Fibroblast of skin of left quadriceps (primary cell): ENCODE measurements at places on chromosomes 2 and 18.

- no peak for DNase-seq
Measured at GRCh38 chr2:162107361-162107901, 33.4 kb upstream of the DPP4 start.

GRCh38 chr2:78029392-78029995 is 507.3 kb upstream of the LRRTM4 start:
- no peak for DNase-seq

DNA sequence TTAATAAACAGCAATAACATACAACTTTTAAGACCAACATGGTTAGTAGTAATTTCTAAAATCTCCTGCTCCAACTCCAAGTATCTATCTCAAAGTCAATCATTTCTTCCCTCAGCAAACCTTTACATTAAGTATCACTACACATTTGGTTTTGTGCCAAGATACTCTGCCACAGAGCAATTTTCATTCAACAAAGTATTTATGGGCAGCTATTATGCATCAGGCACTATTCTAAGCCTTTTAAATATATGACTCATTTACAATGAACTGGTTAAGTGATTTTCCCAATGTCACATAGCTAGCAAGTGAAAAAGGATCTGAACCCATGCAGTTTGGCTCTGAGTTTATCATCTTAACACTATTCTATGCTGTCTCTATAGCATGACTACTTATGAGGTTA is 264.3 kb downstream of the NOL4 start:
- DNase-seq, result no peak

- no peak for DNase-seq
Measured at GRCh38 chr2:131077966-131078365, 15.3 kb downstream of the FAM168B start.

DNA sequence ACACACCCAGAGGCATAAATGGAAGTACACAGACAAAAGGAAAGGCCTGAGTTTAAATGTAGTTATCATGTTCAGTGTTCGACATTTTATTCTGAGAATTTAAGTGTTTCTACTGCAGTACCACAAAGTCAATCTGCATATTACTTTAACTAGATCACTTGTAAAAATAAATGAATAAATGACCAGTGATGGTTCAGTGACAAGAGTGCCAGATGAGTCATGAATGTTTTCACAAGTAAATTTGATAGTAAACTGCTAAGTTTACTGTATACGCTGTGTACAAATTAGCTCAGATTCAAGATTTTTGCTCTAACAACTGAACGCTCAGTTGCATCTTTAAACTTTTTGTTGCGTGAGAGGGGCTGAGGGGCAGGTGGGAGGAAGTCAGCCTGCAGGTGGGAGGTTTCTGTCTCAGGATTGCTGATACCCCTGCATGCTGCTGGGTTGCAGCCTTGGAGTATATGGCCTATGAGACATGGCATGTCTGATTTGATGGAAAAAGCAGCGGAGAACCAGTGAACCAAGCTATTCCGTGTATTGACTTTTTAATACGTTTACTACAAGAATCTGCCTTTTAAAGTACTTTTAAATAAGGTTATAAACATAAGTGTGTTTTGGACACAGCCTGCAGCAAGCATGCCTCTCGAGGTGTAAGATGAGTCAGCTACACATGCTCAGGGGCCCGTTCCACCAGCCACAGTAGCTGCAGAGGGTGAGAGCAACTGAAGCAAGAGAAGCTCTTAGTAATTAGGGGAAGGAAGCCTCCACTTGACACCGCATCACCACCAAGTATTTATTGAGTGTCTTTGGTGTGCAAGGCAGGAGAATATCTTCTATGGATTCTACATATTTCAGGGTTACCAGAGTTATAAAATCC is 245.1 kb downstream of the NEDD4L start:
- DNase-seq, result no peak

DNA sequence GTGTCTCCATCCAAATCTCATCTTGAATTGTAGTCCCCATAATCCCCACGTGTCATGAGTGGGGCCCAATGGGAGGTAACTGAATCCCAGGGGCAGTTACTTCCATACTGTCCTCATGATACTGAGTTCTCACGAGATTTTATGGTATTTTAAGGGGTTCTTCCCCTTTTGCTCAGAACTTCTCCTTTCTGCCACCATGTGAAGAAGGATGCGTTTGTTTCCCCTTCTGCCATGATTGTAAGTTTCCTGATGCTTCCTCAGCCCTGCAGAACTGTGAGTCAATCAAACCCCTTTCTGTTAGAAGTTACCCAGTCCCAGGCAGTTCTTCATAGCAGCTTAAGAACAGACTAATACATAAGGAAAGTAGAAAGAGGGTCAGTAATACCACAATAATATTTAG is 480.4 kb downstream of the KCNJ3 start:
- DNase-seq, result no peak

DNA sequence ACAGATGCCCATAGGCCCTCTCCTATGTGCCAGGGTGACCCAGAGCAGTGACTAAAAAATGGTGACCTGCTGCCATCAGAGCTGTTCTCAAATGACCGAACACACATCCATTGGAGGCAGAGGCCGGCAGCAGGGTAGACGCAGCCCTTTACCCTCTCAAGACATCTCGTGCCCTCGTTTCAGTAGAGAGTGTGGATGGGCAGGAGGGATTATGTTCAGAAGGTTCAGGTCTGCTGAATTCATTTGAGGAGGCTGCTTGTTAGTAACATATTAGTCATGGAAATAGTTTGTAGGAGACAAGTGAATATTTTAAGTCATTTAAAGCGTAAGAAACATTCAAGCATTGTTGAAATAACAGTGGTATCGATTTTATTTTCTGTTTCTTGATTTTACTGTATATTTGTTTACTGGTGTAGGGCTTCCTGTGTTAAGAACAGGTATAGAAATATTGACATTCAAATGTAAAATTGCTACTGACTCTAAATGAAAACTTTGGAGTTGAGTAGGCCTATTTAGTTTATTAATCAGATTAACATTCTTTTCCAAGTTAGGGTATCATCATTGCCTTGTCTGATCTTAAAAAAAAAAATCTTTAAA is 82.6 kb downstream of the ZNF532 start:
- no peak for DNase-seq

DNA sequence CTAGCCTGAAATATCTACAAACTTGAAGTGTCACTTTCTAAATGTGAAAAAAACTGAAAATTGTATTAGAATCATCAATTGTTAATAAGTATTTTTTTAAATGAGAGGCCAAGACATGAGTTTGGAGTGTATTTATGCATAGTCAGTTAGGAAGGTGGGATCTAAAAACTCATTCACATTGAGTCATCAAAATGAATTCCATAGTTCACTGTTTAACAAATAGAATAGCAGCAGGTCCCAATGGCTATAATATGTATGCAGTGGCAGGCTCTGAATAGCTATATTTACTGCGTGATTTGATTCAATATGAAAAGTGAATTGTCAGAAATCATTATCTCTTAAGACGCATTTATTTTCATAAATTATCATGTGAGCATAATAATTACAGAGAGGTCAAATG is 256.1 kb downstream of the ZNF385B start:
- DNase-seq, result no peak

DNA sequence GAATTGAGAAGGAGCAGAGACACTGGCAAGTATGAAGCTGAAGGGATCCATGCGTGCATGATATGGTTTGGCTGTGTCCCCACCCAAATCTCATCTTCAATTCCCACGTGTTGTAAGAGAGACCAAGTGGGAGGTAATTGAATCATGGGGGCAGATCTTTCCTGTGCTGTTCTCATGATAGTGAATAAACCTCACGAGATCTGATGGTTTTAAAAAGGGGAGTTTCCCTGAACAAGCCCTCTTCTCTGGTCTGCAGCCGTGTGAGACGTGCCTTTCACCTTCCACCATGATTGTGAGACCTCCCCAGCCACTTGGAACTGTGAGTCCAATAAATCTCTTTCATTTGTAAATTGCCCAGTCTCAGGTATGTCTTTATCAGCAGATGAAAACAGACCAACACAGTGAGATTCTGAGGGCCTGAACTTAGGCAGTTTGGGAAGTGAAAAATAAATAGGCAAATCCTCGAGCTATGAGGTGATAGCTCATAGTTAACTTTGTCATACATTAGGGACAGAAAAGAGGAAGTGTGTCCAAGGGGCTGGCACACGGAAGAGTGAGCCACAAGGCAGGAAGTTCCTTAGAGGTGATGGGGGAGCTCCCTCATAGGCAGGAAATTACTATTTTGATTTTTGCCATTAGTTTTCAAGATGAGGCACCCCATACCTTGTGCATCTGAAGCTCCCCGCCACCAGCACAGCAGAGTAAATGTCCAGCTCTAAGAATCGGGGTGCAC is 658.8 kb upstream of the ID2 start:
- DNase-seq, result no peak

DNA sequence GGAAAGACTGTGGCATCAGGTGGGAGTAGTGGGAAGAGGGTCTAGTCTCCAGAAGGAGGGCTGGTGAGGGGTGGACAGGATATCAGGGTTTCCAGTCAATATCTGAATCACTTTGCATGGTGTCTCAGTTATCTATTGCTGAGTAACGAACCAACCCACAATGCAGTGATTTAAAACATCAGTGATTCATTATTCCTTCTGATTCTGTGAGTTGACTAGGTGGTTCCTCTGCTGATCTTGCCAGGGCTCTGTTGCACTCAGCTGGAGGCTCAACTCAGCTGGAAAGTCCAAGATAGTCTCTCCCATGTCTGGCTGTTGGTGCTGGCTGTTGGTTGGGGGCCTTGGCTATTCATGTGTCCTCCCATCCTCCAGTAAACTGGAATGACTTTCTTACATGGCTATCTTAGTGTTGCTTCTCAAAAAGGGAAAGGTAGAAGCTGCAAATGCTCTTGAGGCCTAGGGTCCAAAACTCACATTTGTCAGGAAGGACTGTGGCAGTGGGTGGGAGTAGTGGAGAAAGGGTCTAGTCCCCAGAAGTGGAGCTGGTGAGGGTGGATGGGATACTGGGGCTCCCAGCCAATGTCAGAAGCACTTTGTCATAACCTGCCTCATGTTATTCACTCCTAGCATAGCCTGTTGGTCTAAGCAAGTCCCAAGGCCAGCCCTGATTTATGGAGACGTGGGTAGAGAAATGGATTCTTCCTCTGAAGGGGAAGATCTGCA is 13.9 kb downstream of the IL1F10 start:
- no peak for DNase-seq

DNA sequence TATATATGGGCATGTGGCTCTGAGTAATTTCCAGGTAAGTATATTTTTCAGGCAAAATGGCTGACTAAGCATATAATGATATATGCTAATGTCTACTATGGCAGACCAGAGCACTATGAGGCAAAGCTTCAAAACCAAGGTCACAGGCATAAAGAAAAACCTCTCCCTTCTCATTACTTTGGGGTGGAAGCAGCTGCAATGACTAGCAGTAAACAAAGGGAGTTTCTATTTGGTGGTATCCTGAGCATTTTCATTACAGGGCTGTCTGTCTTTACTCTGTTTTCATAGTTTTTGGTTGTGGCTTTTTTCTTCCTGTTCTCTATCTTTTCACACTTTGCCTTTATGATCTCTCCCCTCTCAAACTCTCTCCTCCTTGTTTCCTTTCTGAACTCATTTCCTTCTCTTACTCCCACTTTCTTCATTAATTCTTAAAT is 15.6 kb downstream of the PDE6D start:
- DNase-seq, result no peak

DNA sequence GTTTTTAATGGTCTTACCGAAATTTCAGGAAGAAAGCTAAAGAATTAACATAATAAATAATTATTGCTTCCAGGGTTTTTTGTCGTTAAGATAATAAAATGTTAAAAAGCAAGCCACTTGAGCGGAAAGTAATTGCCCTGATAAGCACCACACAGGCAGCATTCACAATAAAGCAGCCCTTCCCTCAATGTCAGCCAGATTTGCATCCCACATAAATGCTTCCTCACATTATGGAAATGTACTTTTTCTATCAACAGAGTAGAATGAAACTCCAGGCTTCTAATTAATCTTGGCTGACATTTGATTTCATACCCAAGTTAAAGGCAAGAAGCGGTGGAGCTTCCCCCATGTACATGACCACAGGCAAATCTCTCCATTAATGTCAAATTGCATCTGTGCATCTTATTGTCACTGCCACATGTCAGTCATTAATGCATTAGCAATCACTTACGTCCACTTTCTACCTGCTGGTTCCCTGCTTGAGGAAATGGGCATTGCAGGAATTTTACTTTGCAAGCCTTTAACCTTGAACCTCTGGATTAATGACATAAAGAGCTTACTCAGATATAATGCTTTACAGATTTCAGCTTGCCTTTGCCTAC is 26.2 kb downstream of the PTPRM start:
- DNase-seq, result no peak

DNA sequence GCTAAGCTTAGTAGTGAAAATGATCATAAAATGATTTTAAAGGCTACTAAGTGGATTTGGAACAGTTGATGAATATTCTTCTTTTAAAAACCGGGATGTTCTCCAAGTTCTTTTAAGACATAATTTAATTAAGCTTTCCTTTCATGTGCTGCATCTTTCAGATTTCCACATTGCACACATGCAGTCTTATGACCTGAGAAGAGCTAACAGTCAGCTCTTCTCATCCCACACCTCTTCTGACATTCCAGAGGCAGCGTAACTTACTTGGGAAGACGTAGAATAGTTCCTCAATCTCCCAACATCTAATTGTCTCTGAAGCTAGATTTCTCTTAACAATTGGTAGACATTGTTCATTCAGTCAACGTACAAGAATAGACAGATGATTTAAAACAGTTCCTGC is 181.8 kb downstream of the SP3 start:
- no peak for DNase-seq

DNA sequence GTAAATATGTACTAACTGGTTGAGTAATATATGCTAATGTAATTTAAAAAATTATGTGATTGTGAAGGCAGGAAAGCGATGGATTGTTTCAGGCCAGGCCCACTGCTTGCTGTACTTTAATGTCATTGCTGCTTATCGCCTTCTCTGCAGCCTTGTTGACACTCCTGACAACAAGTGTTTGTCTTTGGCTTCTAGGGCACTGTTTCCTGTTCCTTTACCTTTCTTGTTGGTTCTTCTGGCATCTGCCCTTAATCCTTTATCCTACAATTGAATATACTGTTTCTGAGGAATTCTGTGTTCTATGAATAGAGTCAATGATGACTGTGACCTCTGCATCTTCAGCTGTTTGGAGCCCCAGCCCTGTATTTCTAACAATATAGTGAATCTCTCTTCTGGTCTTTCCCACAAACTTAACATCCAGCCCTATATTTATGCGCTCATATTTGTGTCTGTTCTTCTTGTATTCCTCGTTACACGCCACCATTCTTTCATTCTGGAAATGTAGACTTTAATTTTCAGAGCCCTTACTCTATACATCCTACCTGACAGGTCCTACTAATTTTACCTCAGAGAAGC is 17.6 kb downstream of the ACSL3 start:
- no peak for DNase-seq

GRCh38 chr2:134386310-134386709 is 132.4 kb downstream of the MGAT5 start:
- DNase-seq, result no peak

DNA sequence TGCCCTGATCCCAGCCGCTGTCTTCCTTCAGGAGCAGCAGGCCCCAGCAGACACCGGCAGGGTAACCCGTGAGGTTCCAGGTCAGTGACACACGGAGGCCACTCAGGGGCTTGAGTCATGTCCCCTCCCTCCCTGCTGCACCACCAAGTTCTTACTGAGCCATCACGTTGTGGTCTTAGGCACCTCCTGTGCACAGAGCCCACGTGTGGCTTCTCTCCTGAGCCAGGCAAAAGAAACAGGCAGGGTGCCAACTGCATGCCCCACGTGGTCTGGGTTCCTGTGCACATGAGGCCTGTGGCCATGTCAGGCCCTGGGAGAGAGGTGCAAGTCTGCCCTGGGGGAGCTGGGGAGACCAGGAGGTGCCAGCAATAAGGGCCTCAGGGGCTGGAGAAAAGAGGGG is 264.8 kb downstream of the KLHL29 start:
- DNase-seq, result no peak
